NCI-H2171 treated with DMSO at 0.1 percent for 48 hours (cell line): ENCODE measurements at places on chromosomes 12 and 14.
A peak's percentile ranks its signal among the peaks of the same experiment; 100 is the strongest.

GRCh38 chr14:90398841-90399540 lies 2.2 kb downstream of the CALM1 start:
- no peak for DNase-seq

DNA sequence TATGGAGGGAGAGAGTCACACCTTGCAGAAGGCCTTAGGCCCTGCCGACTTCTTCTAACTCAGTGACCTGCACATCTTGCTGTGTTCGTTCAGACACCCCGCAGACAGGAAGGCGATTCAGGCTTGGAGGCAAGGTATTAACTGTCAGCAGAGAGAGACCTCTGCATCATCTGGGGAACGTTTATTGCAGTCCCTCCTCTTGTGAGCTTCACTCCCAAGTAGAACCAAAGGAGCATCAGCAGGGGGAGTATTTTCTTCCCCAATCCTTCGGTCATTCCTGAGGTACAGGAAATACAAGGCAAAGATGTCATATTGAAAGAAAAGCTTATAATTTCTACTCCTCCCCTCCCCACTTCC lies 217.9 kb downstream of the CRADD start:
- DNase-seq, result no peak

DNA sequence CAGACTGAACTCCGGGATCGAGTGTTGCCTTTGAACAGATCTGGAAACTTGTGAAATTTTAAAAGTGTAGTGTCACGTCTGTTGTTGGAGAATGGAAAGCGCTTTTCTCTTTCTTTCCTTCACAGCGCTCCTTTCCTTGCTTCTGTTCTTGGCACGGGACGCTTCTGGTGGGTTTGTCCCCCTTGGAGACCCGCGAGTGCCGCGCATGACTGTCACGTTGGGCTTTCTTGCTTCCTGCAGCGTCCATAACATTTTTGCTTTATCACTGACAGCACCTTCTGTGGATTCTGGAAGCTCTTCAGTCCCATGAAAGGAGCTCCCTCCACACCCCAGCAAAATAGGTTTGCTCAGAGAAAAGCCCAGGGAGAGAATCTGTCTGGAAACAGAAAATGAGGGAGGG lies 193.0 kb upstream of the TMEM132C start:
- no peak for DNase-seq

- no peak for DNase-seq
Measured at GRCh38 chr12:17028348-17028747, 422.4 kb upstream of the LMO3 start.

DNA sequence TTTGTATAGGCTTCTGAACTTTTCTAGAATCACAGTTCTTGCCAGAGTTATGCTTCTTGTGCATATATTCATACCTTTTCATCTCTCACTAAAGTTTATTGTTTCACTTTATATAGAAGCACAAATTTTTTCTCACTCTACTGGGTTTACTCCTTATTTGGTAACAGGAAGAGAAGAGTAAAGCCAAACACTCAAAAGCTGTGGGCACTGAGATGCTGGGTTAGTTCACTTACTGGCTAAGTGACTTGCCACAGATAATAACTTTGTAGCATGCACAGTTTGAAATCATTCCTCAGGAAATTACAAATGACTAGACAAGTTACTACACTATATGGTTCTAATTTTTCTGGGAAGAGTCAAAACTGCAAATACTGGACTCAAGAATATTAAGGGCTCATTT lies 7.8 kb downstream of the HIGD1C start:
- no peak for DNase-seq

DNA sequence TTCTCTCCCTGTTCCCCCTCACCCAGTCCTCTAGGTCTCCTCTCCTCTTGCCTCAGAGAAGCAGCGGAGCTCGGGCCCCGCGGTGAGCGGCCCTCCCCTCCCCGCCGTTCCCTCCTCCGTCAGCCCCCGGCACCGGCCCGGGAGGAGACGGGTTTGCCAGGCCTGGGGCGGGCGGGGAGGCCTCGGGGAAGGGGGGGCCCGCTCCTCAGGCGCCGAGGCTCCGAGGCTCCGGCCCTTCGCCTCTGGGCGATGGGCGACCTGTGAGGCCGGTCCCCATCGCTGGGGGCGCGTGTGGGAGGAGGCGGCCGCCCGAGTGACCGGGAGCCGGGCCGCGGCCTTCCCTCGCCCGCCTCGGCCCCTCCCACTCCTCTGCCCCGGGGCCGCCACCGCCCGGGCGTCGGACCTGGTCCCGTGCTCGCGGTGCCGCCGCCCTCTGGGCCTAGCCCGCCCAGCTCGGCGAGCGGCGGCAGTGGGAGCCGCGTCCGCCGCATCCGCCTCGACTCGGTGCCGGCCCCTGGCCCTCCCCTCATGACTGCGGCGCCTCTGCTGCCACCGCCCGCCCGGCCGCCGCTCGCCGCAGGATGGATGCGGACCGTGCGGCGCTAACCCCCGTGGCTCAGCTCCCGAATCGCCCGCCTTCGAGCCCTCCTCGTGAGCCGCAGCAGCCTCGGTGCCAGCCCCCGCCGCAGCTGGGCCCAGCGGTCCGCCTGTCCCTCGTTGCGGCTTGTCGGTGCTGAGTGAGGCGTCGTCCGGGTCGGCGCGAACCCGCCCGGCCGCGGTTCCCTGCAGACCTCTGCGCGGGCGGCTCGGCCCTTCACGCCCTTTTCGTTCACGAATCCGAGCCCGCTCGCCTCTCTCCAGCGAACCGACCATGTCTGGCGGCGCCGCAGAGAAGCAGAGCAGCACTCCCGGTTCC lies 574 bp downstream of the WNK1 start:
- no peak for DNase-seq

- no peak for DNase-seq
Measured at GRCh38 chr12:16168078-16168477, 109.4 kb downstream of the SLC15A5 start.

- DNase-seq, result peak; percentile 77
Measured at GRCh38 chr12:120725659-120726509, at the start of gene ACADS. TSS of gene ACADS (plus strand) at chr12:120725826. CDS start at chr12:120725886, 60 bp downstream.

DNA sequence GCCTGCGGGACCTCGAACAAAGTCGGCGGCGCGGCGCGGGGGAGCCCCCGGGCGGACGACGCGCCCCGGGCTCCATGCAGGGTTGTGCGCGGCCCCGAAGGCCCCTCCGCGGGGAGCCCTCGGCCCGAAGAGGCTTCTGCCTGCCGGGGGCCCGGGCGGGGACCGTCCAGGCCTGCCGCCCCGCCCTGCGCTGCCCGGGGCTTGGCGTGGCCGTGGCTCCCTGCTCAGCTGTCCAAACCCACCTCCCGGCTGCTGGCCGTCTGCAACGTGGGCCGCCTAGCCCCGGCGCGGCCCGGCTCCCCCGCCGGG lies 670 bp downstream of the DYRK2 start:
- no peak for DNase-seq

DNA sequence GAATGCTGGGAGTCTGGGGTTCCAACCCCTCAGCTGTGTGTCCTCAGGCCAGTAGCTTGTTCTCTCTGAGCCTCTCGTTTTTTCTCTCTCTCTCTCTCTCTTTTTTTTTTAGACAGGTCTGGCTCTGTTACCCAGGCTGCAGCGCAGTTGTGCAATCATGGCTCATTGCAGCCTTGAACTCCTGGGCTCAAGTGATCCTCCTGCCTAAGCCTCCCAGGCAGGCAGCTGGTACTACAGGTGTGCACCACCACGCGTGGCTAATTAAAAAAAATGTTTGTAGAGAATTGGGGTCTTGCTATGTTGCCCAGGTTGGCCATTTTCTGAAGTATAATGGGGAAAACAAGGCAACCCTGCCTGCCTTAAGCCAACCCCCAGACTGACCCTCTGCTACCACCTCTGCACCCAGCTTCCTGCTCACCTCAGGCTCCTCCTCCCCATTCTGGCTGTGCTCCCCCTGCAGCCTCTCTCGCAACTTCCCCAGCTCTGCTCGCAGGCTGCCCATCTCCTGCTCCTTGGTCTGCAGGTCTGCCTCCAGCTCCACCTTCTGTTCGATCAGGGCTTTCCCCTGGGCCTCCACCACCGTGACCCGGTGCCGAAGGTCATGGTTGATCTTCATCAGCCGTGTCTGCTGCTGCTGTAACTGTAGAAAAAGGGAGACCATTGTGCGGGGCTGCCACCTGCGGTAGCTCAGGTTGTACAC lies 35.2 kb downstream of the RILPL1 start:
- DNase-seq, result no peak

DNA sequence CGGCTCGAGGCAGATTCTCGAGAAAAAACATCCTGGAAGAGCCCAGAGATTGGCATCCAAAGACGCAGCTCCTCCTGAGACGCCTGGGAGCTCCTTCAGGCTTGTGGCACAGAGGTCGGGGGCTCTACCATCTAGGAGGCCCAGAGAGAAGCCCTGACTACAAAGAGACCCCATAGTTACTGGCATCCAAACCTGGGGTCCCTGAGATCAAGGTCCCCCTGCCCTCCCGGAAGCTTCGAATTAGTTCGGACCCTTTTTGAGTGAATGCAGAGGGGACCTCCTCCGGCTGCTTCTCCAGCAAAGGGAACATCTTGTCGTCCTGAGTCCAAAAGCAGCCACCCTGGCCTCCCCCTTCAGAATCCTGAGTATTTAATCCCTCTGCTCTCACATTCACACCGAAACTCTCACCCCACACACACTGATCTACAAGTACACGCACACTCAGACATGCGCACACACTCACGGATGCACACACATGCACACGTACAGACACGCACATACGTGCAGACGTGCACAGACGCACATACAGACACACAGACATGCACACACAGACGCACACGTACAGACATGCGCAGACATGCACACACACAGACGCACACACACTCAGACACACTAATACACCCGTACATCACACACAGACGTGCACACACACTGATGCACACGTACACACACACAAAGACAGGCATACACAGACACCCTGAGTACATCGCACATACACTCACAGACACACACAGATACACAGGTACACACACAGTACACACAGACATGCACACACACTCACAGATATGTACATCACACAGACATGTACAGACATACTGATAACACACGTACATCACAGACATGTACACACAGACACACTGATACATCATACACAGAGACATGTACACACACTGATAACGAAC lies 5.9 kb downstream of the ZNF605 start:
- DNase-seq, result no peak

DNA sequence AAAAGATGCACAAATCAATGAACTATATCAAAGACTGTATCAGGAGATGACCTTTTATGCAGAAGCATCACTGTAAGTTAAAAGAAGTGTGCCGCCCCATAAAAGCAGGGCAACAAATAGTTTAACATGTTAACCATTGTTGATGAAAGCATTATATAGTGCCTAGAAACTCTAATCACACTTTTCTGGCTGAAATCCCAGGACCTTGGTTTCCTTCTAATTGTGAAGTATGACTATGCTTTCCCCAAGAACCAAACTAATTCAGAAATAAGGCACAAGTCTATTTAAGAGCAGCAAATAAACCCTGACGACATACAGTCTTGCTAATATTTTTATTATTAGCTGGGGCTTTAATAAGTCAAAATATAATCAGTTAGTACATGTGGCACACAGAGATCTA lies 21.7 kb downstream of the RACGAP1 start:
- no peak for DNase-seq

DNA sequence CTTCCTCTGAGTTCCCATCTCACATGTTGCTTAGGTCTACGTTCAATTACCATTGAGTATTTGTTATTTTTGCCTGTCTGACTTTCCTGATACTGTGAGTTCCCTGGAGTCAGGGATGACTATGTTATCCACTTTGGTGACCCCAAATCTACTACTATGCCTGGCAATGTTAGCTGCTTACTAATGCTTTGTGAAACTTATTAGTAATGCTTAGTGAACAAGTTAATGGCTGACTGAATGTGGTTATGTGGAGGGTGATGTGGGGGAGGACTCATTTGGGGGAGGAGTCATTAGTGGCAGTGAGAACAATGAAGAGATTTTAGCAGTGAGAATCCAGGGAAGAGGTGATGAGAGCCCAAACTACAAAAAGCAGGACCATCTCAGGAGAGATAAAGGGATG lies 121.6 kb downstream of the KTN1 start:
- no peak for DNase-seq

DNA sequence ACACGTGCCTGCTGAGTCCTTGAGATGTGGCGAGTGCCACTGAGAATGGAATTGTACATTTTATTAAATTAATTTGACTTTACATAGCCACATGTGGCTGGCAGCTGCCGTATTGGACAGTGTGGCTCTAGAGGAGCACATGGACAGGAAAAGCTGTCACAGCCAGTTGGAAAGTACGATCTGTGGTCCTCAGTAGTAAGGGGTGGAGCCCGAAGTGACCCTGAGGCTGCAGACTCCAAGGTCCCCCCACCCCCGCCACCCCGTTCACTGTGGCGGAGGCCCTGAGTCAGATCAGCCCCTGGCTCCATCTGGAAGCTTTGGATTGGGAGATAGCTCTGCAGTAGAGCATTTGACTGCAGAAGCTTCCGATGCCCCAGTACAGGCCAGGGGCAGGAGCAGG lies 25.8 kb upstream of the BEGAIN start:
- no peak for DNase-seq

GRCh38 chr12:57853864-57854556 lies 7.5 kb upstream of the CTDSP2 start:
- DNase-seq, result no peak

GRCh38 chr12:32107359-32108267 lies 966 bp downstream of the BICD1 start:
- DNase-seq, result peak; percentile 58

- no peak for DNase-seq
Measured at GRCh38 chr14:54894995-54895394, 7.6 kb downstream of the GCH1 start.

- no peak for DNase-seq
Measured at GRCh38 chr14:103739793-103740501, 24.3 kb downstream of the ZFYVE21 start.

GRCh38 chr14:95338436-95338835 lies 18.7 kb upstream of the CLMN start:
- DNase-seq, result no peak

- DNase-seq, result peak; percentile 79
Measured at GRCh38 chr14:75561013-75561432, 17.4 kb upstream of the FLVCR2 start.

GRCh38 chr12:40261937-40262336 lies 37.1 kb downstream of the LRRK2 start:
- no peak for DNase-seq

DNA sequence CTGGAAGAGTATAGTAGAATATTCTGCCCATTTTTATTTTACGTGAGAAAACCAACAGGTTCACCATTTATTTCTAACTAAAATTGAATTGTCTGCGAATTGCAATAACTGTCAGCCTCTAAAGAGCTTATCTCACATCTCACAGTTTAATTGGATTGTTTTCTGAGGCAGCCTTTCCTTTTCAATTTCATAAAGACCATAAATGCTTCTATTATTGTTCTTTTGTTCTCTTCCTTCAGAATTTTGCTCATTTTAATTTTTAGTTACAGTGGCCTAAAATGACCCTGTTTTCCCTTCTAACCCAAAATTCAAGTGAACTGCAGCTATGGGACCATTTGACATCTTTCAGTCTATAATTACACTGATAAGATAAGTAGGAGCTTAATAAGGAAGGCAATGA lies 147.6 kb downstream of the KLHL28 start:
- DNase-seq, result no peak

- no peak for DNase-seq
Measured at GRCh38 chr12:96878704-96879103, 28.4 kb upstream of the NEDD1 start.

GRCh38 chr12:15886372-15887042 lies 4.3 kb downstream of the STRAP start:
- DNase-seq, result no peak

- no peak for DNase-seq
Measured at GRCh38 chr12:128111333-128111732, 155.6 kb upstream of the TMEM132C start.
